ENCODE measurements at places on chromosomes 16 and 17. TPM values are rescaled to one million over a fixed set of nuclear protein-coding genes. Genes with fewer than 3 reads are reported as not detected.

The CDRT15L2 gene
- not detected for total RNA-seq

The MYADML2 gene
- not detected for total RNA-seq

The ZNF469 gene
- 0.39 TPM for total RNA-seq

The SSTR5 gene
- not detected for total RNA-seq

The USP7 gene
- 25.1 TPM for total RNA-seq

The WDR59 gene
- 8.5 TPM for total RNA-seq

The C16orf96 gene
- total RNA-seq = not detected

The CDRT15 gene
- total RNA-seq = 0.84 TPM

The FOXN1 gene
- total RNA-seq = not detected

The PRSS27 gene
- 1.1 TPM for total RNA-seq

The ADAD2 gene
- not detected for total RNA-seq

The GPRC5B gene
- 1.6 TPM for total RNA-seq

The CIITA gene
- 0.12 TPM for total RNA-seq

The SLC5A10 gene
- not detected for total RNA-seq

The EZH1 gene
- 9.7 TPM for total RNA-seq

The ZNF207 gene
- total RNA-seq = 151 TPM

The SPNS3 gene
- not detected for total RNA-seq

The KRT10 gene
- 26.7 TPM for total RNA-seq

The CFAP97D1 gene
- total RNA-seq = not detected

The AIPL1 gene
- not detected for total RNA-seq

The TBX21 gene
- not detected for total RNA-seq

The MAP2K6 gene
- 4.5 TPM for total RNA-seq

The NPIPA2 gene
- 0.29 TPM for total RNA-seq

The TMEM204 gene
- not detected for total RNA-seq

The CCL16 gene
- not detected for total RNA-seq

The MKS1 gene
- total RNA-seq = 15.7 TPM

The KDM8 gene
- total RNA-seq = 2.4 TPM

The KRT20 gene
- not detected for total RNA-seq

The KRTAP1-5 gene
- not detected for total RNA-seq

The UTS2R gene
- not detected for total RNA-seq

The SCPEP1 gene
- total RNA-seq = 50.3 TPM

The POLR2C gene
- total RNA-seq = 186 TPM

The ODAD4 gene
- 1.9 TPM for total RNA-seq

The CA7 gene
- not detected for total RNA-seq

The TUFM gene
- total RNA-seq = 99.1 TPM

The DVL2 gene
- 25.0 TPM for total RNA-seq

The RASD1 gene
- not detected for total RNA-seq

The SCN4A gene
- not detected for total RNA-seq

The SYNGR3 gene
- total RNA-seq = 5.5 TPM

The COTL1 gene
- 168 TPM for total RNA-seq

The FGF11 gene
- total RNA-seq = 2.0 TPM

The KRT15 gene
- total RNA-seq = 3.4 TPM

The ATP2C2 gene
- not detected for total RNA-seq

The KREMEN2 gene
- 0.24 TPM for total RNA-seq

The TLCD3B gene
- total RNA-seq = 0.12 TPM

The GPR179 gene
- total RNA-seq = not detected

The TSPAN10 gene
- 2.1 TPM for total RNA-seq

The SLC16A11 gene
- total RNA-seq = 0.49 TPM

The TP53TG3F gene
- total RNA-seq = not detected

The CTRB1 gene
- not detected for total RNA-seq

All from RPMI7951 (cell line).